Naive thymus-derived CD8-positive, alpha-beta T cell (primary cell): ENCODE measurements at places on chromosomes 11 and 22.

- DNase-seq: no peak
Observed at GRCh38 chr11:64833509-64833908, 10.9 kb downstream of the CDC42BPG start.

- no peak for DNase-seq
Observed at GRCh38 chr11:44004452-44005062, 43.2 kb upstream of the ACCSL start.

DNA sequence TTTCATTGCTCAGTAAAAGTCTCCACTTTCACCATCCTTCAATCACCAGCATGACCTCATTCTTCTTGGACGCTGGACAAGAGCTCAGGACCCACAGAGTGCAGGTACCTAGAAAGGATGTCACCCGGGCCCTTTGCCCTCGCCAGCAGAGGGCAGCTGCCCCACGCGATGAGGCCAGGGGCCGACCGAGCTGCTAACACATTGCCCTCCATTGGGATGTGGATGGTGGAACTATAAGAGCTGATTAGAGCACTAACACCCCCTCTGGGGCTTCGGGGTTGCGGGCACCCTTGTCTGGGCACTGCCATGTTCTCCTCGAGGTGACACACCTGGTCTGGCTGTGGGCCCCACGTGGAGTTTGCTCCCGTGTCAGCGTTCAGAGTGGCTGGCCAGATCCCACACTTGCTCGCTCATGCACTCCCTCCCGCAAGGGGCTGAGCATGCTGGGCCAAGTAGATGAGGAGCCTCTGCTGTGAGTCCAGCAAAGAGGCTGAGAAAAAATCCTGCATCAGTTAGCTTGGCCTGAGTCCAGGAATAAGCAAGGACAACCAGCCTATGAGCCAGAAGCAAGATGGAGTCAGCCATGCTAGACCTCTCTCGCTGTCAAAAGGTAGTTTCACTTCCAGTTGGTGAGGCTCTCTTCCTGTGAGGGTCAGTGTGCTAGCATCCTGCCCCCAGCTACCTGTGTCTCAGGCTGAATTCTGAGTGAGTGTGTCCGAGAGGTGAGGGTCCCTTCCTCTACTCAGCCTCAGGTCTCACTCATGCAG lies 9.8 kb downstream of the KRTAP5-6 start:
- DNase-seq: no peak

GRCh38 chr11:104191124-104191523 lies 27.2 kb upstream of the PDGFD start:
- DNase-seq: no peak

DNA sequence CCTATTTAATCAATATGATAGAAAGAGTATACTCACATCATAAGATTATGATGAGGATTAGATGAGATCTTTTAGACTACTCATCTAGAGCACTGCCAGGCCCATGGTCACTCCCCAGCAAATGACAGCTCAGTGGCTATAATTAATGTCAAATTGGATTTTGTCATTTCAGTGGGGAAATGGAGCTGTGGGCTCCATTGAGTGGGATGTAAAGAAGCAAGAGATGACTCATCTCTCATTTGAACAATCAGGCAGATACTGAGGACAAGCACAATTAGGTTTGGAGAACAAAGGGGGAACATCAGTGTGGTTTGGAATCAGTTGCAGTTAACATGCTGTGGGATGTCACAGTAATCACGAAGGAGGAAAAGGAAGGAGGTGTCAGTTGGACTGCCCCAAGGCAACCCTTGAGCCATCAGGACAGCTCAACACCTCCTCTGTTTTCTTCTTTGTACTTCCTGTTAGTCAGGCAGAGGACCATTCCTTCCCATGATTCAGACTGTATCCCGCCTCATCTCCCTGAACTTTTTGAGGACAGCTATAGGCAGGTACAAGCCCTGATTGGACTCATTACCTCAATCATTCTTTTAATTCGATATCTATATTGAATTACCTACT lies 473.7 kb upstream of the ISX start:
- no peak for DNase-seq

DNA sequence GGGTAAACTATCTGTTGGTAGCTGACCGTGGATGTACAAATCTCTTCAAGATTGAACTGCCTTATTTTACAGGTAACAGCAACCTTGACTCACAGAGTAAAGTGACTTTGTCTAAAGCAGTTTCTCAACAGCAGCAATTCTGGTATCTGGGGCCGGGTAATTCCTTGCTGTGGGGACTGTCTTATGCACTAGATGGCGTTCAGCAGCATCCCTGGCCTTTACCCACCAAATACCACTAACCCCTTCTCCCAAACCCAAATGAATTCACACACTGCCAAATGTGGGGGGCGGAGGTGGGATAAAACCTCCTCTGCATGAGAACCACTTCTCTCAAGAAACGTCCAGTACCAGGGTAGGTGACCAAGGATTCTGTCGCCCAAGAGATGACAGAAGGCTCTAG lies 1.7 kb upstream of the INCENP start:
- no peak for DNase-seq

- DNase-seq: peak; percentile 57
Observed at GRCh38 chr11:67436459-67437081, 912 bp downstream of the PTPRCAP start.

DNA sequence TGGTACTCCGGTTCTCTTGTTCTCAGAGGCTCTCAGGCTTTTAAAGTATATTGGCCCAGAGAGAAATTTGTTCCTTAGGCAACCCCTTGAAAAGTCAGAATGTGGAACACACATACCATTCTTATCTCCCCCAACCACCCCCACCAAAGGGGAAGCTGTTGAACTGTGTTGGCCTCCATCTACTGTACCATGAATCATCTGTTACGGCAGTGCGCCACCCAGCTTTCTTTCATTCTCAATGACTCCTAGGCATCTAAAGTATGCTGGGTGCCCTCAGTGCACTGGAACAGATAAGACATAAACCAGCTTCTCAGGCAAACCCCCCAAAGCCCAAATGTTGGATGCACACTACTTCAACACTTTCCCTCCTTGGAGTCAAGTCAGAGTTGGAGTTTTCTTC lies 696.2 kb upstream of the TENM4 start:
- no peak for DNase-seq

- DNase-seq: no peak
Observed at GRCh38 chr11:898143-898511, 12.5 kb downstream of the CHID1 start.

- DNase-seq: no peak
Observed at GRCh38 chr11:12408156-12408770, 30.9 kb downstream of the PARVA start.

DNA sequence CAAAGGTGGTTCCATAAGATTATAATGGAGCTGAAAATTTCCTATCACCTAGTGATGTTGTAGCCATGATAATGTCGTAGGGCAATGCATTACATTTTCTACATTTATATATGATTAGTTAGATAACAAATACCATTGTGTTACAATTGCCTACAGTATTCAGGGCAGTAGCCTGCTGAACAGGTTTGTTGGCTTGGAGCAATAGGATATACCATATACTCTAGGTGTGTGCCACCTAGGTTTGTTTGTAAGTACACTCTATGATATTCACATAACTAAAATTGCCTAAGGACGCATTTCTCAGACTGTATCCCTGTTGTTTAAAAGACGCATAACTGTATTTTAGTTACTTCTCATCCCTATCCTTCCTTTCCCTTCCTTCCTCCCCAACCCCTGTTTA lies 13.6 kb downstream of the PLEKHB1 start:
- DNase-seq: no peak

GRCh38 chr11:65964906-65965305 lies 3.4 kb downstream of the SART1 start:
- no peak for DNase-seq

DNA sequence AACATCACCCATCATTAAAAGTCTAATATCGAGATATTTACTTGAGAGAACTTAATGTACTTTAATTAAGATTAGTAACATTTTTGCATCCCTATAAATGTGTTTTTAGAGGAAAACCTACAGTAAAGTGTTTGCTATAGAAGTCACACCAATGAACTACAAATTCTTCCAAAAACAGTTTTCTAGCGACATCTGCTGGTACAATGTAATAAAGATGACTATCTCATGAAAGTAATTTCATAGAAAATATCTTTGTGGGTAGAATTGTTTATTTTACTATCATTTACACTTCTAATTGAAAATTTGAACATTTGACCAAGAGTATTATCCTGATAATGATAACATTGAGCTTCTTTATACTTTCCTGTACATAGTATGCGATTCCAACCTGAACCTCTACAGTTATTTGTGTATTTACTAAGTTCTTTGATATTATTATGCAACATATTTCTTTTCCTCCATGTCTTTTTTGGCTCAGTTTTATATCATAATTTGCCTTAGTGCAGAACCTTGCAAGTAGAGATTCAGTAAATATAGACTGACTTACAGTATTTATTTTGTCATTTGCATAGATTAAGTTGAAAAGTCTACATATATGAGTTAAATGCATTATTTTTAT lies 252.7 kb downstream of the TMEM135 start:
- DNase-seq: peak; percentile 57

DNA sequence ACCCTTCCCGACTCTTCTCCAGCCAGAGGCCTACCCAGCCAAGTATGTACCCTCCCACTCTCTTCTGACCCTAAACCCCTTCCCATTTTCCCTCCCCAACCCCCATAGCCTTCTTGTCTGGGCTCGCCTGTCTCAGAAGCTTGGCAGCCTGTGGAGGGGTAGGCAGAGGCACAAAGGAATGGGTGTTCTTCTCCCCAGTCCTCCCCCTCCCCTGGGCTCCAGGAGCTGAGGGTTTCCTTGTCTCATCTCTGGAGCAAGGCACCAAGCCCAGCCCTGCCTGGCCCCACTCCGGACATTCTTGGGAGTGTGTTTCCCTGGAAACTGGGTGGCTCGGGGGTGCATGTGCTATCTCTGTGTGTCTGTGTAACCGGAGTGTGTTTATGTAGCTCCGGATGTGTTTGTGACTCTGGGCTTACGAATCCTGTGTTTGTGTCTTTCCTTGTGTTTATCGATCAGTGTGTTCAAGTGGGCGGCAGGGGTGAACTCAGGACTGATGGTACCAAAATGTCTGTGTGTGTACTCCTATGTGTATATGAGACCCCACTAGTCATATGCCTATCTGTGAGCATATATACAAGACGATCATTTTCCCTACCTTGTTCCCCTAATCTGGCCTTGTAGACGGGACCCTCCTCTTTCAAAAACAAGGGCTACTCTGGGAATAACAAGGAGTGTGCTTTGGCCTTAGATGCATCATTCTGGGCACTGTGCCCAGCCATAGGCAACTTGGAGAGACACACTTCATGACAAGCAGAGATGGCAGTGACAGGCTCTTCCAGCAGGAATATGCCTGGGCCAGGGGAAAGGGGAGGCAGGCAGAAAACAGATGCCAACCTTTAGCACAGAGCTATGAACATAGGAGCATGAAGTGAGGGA lies 10.9 kb downstream of the PHLDB1 start:
- no peak for DNase-seq

- peak; percentile 47 for DNase-seq
Observed at GRCh38 chr11:134045799-134046635, 22.9 kb upstream of the JAM3 start.

- DNase-seq: no peak
Observed at GRCh38 chr11:88179141-88179540, 3.9 kb upstream of the RAB38 start.

DNA sequence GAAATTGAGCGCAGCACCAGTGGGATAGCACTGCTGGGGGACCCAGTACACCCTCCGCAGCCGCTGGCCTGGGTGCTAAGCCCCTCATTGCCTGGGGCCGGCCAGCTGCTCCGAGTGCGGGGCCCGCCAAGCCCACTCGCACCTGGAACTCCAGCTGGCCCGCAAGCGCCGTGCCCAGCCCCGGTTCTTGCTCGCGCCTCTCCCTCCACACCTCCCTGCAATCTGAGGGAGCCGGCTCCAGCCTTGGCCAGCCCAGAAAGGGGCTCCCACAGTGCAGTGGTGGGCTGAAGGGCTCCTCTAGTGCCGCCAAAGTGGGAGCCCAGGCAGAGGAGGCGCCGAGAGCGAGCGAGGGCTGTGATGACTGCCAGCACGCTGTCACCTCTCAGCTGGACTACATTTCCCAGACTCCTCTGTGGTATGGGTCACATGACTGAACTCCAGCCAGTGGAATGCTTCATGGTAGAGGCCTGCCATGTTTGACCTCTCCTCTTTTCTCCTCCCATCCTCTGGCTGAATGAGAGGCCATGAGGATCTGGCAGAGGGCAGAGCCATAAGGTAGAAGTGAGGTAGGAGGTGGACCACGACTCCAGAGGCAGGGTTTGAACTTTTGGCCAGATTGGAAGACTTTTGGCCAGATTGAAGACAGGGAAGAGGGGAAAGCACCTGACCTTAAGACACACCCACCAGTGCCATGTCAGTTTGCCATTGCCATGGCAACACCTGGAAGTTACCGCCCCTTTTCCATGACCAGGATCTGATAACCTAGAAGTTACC lies 6.2 kb downstream of the MRGPRD start:
- DNase-seq: no peak

GRCh38 chr11:129828301-129828836 lies 12.7 kb downstream of the TMEM45B start:
- DNase-seq: no peak

DNA sequence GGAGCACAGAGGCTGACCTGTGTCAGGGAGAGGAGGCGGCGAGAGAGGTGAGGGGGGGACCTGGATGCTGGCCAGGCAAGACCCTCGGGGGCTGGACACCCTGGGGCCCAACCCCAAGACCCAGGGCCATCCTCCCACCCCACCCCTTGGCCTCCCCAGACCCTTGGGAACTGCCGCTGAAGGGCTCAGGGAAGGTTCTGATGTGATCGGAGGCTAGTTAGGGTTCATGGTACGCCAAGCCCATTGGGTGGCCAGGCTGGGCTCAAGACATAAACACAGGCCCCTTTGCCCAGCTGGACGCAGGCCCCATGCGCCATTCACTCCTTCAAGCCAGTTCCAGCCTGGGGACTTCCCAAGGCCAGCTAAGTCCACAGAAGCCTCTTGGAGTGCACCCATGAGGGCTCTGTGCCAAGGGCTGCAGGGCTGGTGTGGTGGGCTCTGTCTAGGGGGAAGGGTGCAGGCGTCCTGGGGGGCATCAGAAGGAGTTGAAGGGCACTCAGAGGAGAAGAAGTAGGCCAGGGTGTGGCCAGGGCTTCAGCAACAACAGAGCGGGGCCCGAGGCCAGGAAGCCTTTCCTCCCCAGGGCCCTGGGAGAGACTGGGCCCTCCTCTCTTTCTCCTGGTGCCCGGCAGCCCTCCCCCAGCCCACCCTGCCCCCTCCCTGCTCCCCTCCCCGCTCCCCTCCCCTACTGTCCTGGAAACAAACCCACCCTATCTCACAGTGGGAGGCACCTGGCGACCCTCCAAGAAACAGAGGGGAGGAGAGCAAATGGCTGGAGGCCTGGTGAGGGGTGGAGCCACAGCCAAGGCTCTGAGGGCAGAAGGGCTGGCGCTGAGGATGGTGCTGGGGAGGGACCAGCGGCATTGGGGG lies 12.9 kb downstream of the TSPAN32 start:
- DNase-seq: no peak
